ENCODE measurements at places on chromosomes 1 and 21.

DNA sequence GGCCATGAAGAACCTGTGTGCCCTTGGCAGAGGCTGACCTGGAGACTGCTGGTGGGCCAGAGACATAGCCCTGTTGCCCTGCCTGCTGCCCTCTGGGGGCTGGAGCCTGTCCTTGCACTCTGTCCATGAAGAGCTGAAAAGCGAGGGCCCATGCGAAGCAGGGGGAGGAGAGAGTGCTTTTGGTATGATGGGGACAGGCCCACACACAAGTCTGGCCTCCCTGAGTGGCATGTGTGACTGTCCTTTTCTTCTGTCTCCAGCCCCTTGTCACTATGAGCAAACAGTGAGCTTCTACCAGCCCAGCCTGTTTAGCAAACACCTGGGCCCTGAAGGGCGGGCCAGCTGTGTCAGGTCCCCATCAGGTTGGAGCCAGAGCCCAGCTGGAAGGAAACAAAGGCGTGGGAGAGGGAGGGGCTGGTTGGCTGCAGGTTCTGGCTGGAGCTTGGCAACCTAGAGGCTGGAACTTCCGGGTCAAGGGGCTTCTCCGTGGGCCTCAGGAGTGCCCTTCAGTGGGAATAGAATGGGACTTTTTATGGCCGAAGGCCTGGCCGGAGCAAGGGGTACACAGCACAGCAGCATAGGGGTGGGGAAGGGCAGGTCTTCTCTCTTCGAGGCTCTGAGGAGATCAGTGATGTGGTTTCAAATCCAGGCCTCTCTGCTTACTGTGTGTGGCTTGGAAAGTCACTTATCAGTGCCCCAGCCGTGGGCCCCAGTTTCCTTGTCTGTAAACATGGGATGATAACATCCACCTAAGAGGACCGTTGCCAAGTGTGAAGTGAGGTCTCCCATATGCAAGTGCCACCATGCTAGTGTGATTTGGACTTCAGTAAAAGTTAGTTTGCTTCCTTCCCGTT, 14.3 kb downstream of the QSOX1 start:
- no peak for DNase-seq

GRCh38 chr1:158978730-158979129, 31.0 kb upstream of the IFI16 start:
- no peak for DNase-seq

DNA sequence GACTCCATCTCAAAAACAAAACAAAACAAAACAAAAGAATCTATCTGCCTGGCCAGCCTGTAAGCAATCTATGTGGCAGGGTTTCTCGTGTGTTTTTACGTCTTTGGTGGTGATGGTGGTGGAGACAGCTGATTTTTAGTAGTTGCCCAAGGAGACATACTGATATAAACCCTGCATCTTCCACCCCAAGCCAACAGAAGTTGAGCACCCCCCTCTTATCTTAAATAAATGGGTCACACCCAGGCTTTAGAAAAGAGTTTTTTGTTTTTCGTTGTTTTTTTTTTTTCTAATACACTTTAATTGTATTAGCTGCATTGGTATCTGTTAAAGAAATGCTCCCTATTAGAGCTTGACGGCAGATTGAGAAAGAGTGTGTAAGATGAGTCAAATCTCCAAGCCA, 134.7 kb downstream of the GLUL start:
- no peak for DNase-seq

DNA sequence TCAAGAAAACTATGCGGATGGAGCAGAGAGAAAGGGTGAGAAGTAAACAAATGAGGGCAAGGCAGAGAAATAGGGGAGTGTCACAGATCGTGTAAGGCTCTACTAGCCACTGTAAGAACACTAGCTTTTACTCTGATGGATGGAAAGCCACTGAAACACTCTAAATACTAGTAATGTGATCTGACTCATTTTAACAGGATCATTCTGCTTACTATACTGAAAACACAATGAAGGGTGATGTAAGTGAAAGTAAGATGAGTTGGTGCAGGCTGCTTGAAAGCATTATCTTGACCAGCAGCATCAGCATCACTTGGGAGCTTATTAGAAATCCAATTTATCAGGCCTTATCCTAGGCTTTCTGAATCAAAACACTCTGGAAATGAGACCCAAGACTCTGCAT, 32.7 kb downstream of the TUT4 start:
- no peak for DNase-seq

GRCh38 chr1:25933479-25934365, 27.5 kb upstream of the STMN1 start:
- DNase-seq, result no peak
